ENCODE measurements at places on chromosomes 6 and 20. TPM values are rescaled to one million over a fixed set of nuclear protein-coding genes. Genes with fewer than 3 reads are reported as not detected.

VSTM2L gene
- total RNA-seq = 17.0 TPM

GCM1 gene
- total RNA-seq = not detected

OLIG3 gene
- not detected for total RNA-seq

DEFB124 gene
- total RNA-seq = not detected

CENPW gene
- total RNA-seq = 0.48 TPM

VWA7 gene
- 9.5 TPM for total RNA-seq

SLC52A3 gene
- total RNA-seq = 2.2 TPM

NMBR gene
- not detected for total RNA-seq

BHLHE23 gene
- not detected for total RNA-seq

MEP1A gene
- not detected for total RNA-seq

ACSS2 gene
- 137 TPM for total RNA-seq

GINS1 gene
- total RNA-seq = 0.46 TPM

GPR63 gene
- 0.40 TPM for total RNA-seq

SRMS gene
- total RNA-seq = not detected

SNAI1 gene
- total RNA-seq = 0.81 TPM

ADAM33 gene
- total RNA-seq = 12.6 TPM

OR12D3 gene
- total RNA-seq = not detected

ROS1 gene
- 0.11 TPM for total RNA-seq

GRM1 gene
- total RNA-seq = 2.2 TPM

SCUBE3 gene
- total RNA-seq = 9.7 TPM

CRISP3 gene
- total RNA-seq = not detected

C20orf141 gene
- not detected for total RNA-seq

PPP1R3G gene
- total RNA-seq = 14.2 TPM

CCN6 gene
- not detected for total RNA-seq

NKX2-4 gene
- not detected for total RNA-seq

HUS1B gene
- total RNA-seq = not detected

CST5 gene
- total RNA-seq = not detected

ACTL10 gene
- total RNA-seq = 0.22 TPM

ADTRP gene
- total RNA-seq = not detected

LRRN4 gene
- total RNA-seq = not detected

LGSN gene
- not detected for total RNA-seq

TFAP2A gene
- 0.51 TPM for total RNA-seq

ELOVL2 gene
- total RNA-seq = 1.1 TPM

SYNDIG1 gene
- total RNA-seq = 11.5 TPM

TFAP2C gene
- total RNA-seq = 0.16 TPM

NR2E1 gene
- total RNA-seq = not detected

TTLL9 gene
- total RNA-seq = not detected

F13A1 gene
- 136 TPM for total RNA-seq

FAM83C gene
- not detected for total RNA-seq

RPS10 gene
- total RNA-seq = 638 TPM

HSPA12B gene
- 16.6 TPM for total RNA-seq

SMPDL3A gene
- 3.7 TPM for total RNA-seq

C6orf58 gene
- not detected for total RNA-seq

WDR27 gene
- total RNA-seq = 9.0 TPM

TINAG gene
- total RNA-seq = 0.16 TPM

SIRPA gene
- 19.5 TPM for total RNA-seq

MRPS18B gene
- 124 TPM for total RNA-seq

PLG gene
- total RNA-seq = 0.40 TPM

GFRA4 gene
- not detected for total RNA-seq

PRDM13 gene
- not detected for total RNA-seq

YWHAB gene
- 96.3 TPM for total RNA-seq

FAM209B gene
- total RNA-seq = 0.35 TPM

BCAS4 gene
- total RNA-seq = 2.6 TPM

SLC22A1 gene
- total RNA-seq = 0.35 TPM

C6orf15 gene
- total RNA-seq = not detected

C6orf163 gene
- total RNA-seq = 1.6 TPM

CTCFL gene
- total RNA-seq = not detected

GATA5 gene
- total RNA-seq = 1.7 TPM

LY6G6D gene
- total RNA-seq = not detected
